Calu3 (cell line): ENCODE measurements at places on chromosomes 5 and 9.

DNA sequence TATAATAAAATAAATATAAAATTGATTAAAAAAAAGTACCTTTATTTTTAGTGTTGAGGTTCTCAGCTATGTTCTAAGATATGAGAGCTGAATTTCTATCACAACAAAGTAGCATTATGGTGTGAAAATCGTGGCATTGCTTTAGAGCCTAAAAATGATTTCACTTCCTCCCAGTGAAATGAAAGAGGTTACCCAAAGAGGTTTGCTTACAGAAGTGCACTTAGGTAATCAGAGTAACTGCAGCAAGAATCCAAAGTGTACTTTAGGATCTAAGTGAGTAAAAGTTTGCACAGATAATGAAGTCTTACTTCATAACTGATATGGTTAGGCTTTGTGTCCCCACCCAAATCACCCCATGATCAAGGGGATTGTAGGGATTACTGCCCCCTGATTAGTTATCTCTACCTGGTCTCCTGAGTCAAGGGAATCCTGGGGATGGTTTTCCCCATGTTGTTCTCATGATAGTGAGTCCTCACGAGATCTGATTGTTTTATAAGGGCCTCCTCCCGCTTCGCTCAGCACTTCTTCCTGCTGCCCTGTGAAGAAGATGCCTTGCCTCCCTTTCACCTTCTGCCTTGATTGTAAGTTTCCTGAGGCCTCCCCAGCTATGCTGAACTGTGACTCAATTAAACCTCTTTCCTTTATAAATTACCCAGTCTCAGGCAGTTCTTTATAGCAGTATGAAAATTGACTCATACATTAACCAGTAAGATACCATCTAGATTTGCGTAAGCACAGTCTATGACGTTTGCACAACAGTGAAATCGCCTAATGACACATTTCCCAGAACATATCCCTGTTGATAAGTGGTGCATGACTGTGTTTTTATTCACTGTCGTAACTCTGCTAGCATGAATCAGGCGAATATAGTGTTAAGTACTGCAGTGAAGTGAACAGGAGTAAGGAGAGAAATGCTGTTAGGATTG, 40.3 kb upstream of the LRRC70 start:
- H3K27ac ChIP-seq = no peak overlapping the region
- H3K36me3 ChIP-seq = peaks cover 6% of the 10 kb centered on the region
- DNase-seq = no peak

DNA sequence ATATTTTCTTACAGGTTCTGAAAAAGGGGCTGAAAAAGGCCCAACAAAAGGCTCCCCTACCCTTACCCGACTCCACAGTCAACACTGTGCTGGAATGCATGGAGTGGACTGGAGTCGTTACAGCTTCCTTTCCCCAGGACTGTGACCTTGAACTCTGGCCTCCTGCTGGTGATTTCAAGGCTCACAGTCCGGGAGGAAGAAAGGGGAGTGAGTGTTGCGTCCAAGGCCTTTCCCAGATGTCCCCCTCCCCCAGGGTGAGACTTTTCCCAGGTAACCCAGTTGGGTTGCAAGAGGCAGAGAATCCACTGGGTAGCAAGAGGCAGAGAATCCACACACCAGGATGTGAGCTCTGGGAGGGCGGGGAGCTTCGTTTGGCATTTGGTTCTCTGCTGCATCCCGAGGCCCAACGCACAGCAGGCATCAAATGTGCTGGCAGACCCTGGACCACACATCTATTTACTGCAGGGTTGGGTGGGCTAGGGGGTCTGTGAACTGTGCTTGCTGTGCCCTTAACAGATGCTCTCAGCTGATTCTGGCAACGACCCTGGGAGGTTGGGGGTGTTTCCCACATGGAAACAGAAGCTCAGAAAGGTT, 37.5 kb downstream of the FABP6 start:
- H3K4me1 ChIP-seq = peaks cover 28% of the 10 kb centered on the region
- H3K27ac ChIP-seq = no peak overlapping the region
- no peaks in the 10 kb centered on the region for H3K36me3 ChIP-seq
- no peaks in the 10 kb centered on the region for H3K27me3 ChIP-seq
- no peak overlapping the region for H3K4me3 ChIP-seq

- no peak overlapping the region for H3K4me3 ChIP-seq
- no peaks in the 10 kb centered on the region for H3K27me3 ChIP-seq
- DNase-seq = no peak
- peaks cover 61% of the 10 kb centered on the region for H3K4me1 ChIP-seq
- H3K36me3 ChIP-seq = peaks cover 21% of the 10 kb centered on the region
- H3K27ac ChIP-seq = peak overlapping the region; percentile 11
These were observed 37.3 kb downstream of the PCDH1 start for GRCh38 chr5:141840826-141841360.

- no peaks in the 10 kb centered on the region for H3K4me1 ChIP-seq
- H3K36me3 ChIP-seq = no peaks in the 10 kb centered on the region
- H3K4me3 ChIP-seq = no peak overlapping the region
These were observed 23.8 kb upstream of the TRPM3 start for GRCh38 chr9:71145179-71145578.

- H3K4me3 ChIP-seq = no peak overlapping the region
- H3K27ac ChIP-seq = no peak overlapping the region
- H3K4me1 ChIP-seq = no peaks in the 10 kb centered on the region
- no peak for DNase-seq
- no peaks in the 10 kb centered on the region for H3K36me3 ChIP-seq
- H3K27me3 ChIP-seq = no peaks in the 10 kb centered on the region
These were observed 15.3 kb downstream of the FAM169A start for GRCh38 chr5:74850789-74851425.

DNA sequence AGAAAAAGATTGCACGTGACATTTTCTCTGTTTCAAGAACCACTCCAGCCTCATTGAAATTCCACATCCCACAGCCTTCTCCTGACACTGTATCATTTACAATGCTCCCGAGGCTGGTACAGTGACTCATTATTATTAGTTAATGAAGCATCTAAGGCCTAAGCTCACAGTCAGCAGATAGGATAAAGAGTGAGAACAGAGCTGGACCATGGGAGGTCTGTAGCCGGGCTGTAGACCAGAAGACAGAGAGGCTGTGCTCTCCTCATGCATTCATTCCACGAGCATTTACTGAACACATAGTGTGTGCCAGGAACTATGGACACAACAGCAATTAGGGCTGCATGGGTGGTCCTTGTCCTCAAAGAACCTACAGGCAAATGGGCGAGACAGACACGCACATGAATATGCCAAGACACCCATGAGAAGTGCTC, 47.3 kb upstream of the GALNT10 start:
- no peak for DNase-seq
- H3K4me1 ChIP-seq = no peaks in the 10 kb centered on the region
- no peak overlapping the region for H3K4me3 ChIP-seq
- no peak overlapping the region for H3K27ac ChIP-seq
- H3K36me3 ChIP-seq = no peaks in the 10 kb centered on the region
- H3K27me3 ChIP-seq = peaks cover 93% of the 10 kb centered on the region

DNA sequence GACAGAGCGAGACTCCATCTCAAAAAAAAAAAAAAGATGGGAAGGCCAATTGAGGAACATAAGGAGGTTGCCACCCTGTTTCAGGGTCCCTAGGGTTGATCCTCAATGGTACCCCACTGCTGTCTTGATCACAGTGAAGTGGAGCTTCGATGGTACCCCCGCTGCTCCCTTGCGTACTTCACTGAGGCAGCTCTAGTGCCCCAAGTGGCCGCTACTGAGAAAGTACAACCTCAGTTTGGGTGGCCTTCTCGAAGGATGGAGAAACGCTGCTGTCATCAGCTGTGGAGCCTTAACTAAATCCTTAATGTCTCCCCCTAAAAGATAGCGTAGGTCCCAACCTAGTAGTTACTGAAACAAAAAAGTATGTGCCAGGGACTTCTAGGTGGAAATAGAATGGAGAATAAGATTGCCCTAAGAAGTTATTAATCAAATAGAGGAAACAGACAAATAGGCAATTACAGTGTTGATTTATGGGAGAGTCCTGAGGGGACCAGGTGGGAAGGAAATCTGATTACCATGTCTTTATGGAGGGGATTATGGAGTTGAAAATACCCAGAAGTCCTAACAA, 6.3 kb downstream of the TESK1 start:
- no peak overlapping the region for H3K4me3 ChIP-seq
- peak; percentile 24 for DNase-seq
- H3K4me1 ChIP-seq = no peaks in the 10 kb centered on the region
- H3K27me3 ChIP-seq = peaks cover 36% of the 10 kb centered on the region
- H3K27ac ChIP-seq = no peak overlapping the region

- H3K36me3 ChIP-seq = no peaks in the 10 kb centered on the region
- H3K4me3 ChIP-seq = no peak overlapping the region
- peaks cover 14% of the 10 kb centered on the region for H3K4me1 ChIP-seq
- no peaks in the 10 kb centered on the region for H3K27me3 ChIP-seq
- no peak for DNase-seq
These were observed 246.6 kb downstream of the SPOCK1 start for GRCh38 chr5:137252512-137252911.

DNA sequence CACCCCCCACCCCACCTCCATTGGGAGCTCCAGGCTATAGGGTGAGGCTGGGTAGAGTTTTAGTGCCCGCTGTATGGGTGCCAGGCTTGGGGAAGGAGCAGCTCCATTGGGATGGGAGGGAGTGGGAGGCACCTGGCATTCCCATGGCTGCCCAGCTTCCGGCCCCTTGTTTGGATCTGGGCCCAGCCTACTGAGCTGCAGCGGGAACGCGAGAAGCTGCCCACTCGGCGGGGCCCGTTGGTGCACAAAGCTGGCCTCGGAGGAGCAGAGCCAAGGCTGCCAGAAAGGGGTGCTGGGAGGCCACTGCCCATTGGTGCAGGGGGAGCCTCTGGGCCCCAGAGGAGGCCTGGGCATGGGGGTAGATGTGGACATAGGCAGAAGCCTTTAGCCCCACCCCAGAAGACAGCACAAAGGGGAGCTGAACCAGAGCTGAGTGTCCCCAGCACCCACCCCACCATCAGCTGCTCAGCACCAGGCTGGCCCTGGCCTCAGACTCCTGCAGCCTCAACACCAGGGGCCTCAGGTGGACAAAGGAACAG, 4.4 kb downstream of the LCN9 start:
- peaks cover 55% of the 10 kb centered on the region for H3K27me3 ChIP-seq
- H3K4me1 ChIP-seq = no peaks in the 10 kb centered on the region
- no peak overlapping the region for H3K27ac ChIP-seq
- no peak for DNase-seq

- H3K4me1 ChIP-seq = no peaks in the 10 kb centered on the region
- DNase-seq = no peak
- no peak overlapping the region for H3K27ac ChIP-seq
- H3K36me3 ChIP-seq = no peaks in the 10 kb centered on the region
- no peak overlapping the region for H3K4me3 ChIP-seq
- no peaks in the 10 kb centered on the region for H3K27me3 ChIP-seq
These were observed 415.4 kb downstream of the CDH9 start for GRCh38 chr5:26622947-26623346.

GRCh38 chr5:180052211-180052818, 19.2 kb downstream of the RNF130 start:
- peaks cover 8% of the 10 kb centered on the region for H3K4me1 ChIP-seq
- H3K4me3 ChIP-seq = no peak overlapping the region
- no peaks in the 10 kb centered on the region for H3K36me3 ChIP-seq
- no peak for DNase-seq
- no peak overlapping the region for H3K27ac ChIP-seq

- no peak overlapping the region for H3K27ac ChIP-seq
- peaks cover 38% of the 10 kb centered on the region for H3K4me1 ChIP-seq
- no peak overlapping the region for H3K4me3 ChIP-seq
These were observed 232.8 kb upstream of the ZNF608 start for GRCh38 chr5:124979251-124979650.

DNA sequence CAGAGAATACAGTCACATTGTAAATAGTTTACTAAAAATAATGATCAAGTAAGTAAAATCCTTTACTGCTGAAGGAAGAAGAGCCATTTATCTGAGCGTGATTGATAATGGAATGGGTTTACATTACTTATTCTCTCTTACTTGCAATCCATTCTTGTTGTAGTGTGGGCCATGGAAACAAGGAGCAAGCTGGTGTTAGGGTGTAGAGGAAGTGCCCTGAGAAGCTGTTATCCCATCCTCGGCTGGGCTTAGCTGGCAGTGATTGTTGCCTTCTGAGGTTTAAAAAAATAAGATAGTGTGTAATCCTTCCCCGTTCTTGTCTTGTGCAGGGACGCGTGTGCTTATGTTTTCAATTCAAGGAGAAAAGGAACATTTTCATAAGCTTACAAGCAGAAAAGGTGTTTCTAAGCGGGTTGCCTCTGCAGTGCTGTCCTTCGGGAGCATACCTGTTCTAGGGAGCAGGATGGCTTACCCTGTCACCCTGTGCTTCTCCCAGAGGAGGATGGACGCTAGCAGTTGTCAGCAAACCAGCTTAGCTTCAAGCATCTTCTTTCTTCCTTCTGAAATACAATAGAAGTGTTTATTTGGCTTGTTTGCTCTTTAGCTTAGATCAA, 188.3 kb downstream of the ARHGEF28 start:
- peaks cover 65% of the 10 kb centered on the region for H3K36me3 ChIP-seq
- H3K27ac ChIP-seq = peak overlapping the region; percentile 86
- H3K4me3 ChIP-seq = peak overlapping the region; percentile 81

GRCh38 chr9:94568250-94568889, 13.5 kb downstream of the PCAT7 start:
- H3K4me1 ChIP-seq = no peaks in the 10 kb centered on the region
- no peaks in the 10 kb centered on the region for H3K36me3 ChIP-seq
- peaks cover 21% of the 10 kb centered on the region for H3K27me3 ChIP-seq
- H3K27ac ChIP-seq = no peak overlapping the region

- H3K4me3 ChIP-seq = no peak overlapping the region
- DNase-seq = no peak
- no peaks in the 10 kb centered on the region for H3K36me3 ChIP-seq
- H3K27ac ChIP-seq = no peak overlapping the region
- no peaks in the 10 kb centered on the region for H3K4me1 ChIP-seq
- H3K27me3 ChIP-seq = peaks cover 72% of the 10 kb centered on the region
These were observed 154.9 kb downstream of the OLFM1 start for GRCh38 chr9:135242406-135242805.

DNA sequence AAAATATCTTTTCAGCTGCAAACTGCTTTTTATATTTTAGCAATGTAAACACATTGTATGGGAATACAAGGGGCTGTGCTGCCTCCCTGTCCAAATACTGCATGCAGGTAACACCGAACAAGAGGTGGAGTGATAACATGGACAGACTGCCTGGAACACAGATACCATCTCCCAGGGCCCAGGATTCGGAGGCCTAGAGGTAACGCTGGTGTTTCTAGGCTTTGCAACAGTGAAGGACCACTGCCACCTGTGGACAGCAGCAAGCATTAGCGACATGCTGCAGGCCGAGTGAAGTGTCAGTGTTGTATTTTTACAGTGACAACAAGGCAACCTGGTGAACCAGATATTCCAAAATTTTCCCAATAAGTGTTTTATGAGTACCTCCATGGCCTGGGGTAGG, 379.1 kb downstream of the DMRT2 start:
- no peaks in the 10 kb centered on the region for H3K36me3 ChIP-seq
- H3K27ac ChIP-seq = no peak overlapping the region
- H3K27me3 ChIP-seq = no peaks in the 10 kb centered on the region

GRCh38 chr5:128406803-128407202, 131.2 kb downstream of the FBN2 start:
- H3K27ac ChIP-seq = no peak overlapping the region
- H3K4me1 ChIP-seq = peaks cover 19% of the 10 kb centered on the region
- DNase-seq = no peak
- H3K36me3 ChIP-seq = no peaks in the 10 kb centered on the region

DNA sequence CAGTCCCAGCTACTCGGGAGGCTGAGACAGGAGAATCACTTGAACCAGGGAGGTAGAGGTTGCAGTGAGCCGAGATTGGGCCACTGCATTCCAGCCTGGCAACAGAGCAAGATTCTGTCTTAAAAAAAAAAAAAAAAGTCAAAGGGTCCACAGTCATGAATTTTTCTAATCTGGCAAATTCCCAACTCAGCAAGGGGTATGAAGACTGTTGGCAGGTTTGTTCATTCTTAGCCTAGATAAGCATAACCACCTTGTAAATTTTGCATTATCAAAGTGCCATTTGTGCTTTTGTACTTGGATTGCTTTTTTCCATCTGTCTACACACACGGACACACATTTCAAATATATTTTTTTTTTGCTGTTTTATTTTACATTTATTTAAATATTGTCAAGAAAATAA, 299.8 kb upstream of the NUDT12 start:
- H3K27me3 ChIP-seq = no peaks in the 10 kb centered on the region
- no peak overlapping the region for H3K4me3 ChIP-seq
- no peak for DNase-seq
